ENCODE measurements at places on chromosomes 4 and X.

- no peak for DNase-seq
Measured at GRCh38 chrX:3788494-3789233, 75.2 kb upstream of the PRKX start.

GRCh38 chrX:136019226-136019625 lies 34.0 kb downstream of the SLC9A6 start:
- no peak for DNase-seq

GRCh38 chr4:89382439-89382838 lies 74.8 kb upstream of the GPRIN3 start:
- DNase-seq: no peak

DNA sequence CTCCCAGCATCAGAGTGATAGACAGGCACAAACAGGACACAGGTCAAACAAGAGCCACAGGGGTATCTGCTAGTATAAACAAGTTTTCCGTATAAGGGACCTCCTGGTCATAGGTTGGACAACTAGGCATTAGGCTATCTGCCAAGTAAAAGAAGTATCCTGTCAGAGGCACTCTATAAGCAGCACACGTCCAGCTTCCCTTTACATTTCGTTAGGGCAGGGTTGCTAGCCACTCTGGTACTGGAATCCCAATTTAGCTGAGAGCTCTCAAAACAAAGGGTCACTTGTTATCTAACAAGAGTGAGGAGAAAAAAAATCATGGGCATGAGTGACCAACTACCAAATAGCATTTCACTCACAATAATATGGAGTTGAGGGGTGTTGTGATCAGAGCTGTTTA lies 780.7 kb upstream of the DIAPH2 start:
- DNase-seq: no peak

DNA sequence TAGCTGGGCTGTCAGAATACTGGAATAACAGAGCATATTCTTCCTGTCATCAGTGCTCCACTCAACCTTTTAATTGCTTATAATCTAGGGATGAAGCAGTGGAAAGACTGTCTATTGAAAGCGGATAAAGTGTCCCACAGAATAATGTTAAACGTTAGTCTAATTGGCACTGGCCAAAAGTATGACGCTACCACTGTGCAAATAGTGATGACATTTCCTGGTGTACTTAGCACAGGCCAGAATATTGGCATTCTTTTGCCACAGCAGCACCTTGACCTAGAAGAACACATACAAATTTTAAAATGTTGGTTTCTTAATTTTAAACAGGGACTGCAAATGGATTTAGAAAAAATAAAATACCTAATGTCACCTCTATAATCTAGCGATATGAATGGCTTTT lies 635.2 kb upstream of the SPANXN1 start:
- DNase-seq: no peak

Measured in ascending aorta (tissue), 2 donors.